ENCODE measurements at places on chromosomes 11 and 22.

DNA sequence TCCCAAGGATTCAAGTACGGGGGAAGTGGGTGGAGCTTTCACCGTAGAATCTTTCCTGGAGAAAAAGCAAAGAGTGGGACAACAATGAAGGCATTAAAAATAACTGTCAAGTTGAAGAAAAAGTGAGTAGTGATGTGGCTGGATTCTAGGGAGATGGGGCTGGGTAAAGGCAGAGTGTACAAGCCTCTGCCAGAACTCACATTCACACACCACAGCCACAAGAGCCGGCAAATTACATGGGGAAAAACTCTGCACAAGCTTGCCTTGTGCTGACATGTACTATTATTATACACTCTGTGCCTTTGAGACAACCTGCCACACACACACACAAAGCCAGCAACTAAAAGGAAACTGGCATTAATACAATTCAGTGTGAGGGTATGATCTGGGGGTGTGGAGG lies 182.6 kb downstream of the LARGE1 start:
- DNase-seq: no peak

DNA sequence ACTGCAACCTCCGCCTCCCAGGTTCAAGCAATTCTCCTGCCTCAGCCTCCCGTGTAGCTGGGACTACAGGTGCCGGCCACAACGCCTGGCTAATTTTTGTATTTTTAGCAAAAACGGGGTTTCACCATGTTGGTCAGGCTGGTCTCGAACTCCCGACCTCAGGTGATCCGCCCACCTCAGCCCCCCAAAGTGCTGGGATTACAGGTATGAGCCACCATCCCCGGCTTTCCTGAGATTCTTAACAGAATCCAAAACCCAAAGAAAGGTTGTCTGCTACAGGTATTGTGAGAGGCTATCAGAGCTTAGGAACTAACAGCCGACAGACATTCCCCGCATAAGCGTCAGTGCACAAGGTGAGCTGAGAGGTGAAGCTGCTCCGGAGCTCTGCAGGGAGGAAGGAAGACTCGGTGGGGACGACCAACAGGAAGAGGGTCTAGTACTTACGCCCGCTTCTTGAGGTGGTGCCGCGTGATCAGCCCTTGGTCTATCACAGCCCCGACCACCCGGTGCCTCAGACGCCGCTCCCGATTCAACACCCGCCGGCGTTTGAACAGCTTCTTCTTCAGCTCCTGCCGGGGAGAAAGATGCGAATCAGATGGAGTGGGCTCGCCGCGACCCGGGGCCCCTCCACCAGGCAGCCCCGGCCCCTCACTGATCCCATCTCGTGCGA lies 470 bp downstream of the C11orf98 start:
- DNase-seq: no peak

GRCh38 chr22:48699511-48699910 lies 1128.2 kb downstream of the BRD1 start:
- DNase-seq: no peak

DNA sequence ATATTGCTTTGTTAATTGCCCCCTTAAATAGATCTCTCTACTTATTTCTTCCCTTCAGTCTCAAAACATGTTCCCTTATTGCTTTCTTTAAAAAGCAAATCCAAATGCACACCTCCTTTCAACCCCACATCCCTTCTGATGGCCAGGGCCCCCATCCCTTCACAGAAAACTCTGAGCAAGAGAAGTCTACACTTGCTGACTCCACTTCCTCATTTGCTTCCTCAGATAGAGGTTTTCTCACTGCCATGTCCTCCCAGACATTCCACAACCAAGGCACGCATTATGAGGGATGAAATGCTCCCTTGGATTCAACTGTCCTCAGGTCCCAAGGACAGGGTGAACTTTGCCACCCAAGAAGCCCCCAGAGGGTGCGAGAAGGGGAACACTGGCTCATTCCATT lies 43.1 kb downstream of the CSNK2A3 start:
- DNase-seq: no peak

DNA sequence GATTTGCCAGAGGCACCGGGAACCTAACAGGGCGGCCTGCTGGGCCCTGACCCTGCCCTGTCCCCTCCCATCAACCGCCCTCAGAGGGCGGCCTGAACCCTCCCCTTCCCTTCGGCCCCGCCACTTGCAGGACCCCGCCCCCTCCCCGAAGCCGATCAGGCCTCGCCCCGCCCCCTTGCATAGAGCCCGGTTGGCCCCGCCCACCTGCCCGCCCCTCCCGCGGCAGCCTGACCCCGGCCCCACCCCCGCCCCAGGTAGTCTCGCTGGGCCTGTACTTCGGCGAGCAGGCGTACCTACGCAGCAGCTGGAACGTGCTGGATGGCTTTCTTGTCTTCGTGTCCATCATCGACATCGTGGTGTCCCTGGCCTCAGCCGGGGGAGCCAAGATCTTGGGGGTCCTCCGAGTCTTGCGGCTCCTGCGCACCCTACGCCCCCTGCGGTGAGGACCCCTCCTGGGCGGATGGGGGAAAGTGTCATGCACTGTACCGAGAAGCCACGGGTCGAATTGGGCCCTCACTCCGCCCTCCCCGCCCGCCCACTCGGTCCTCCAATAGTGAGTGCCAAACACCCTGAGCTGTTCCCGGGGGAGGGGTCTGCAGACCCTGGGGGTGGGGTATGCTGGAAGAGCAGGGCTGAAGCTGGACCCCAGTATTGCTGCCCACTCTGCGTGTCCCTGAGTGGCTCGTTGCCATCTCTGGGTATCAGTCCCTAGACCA lies 94.1 kb downstream of the CACNA1I start:
- DNase-seq: no peak

DNA sequence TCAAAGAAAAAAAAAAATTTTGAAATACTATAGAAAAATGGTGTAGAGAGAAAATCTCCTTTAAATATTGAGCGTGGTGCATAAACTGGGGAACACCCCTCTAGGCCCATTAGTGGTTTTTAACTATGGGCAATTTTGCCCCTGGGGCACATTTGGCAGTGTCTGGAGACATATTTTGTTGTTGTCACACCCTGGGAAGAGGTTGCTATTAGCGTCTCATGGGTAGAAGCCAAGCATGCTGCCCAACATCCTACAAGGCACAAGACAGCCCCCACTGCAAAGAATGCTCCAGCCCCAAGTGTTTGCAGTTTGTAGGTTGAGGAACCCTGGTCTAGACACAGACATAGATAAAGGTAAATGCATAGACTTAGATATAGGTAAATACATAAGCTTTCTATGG lies 92.6 kb downstream of the KIAA1671 start:
- no peak for DNase-seq

GRCh38 chr11:91997226-91997625 lies 227.4 kb upstream of the FAT3 start:
- no peak for DNase-seq

- no peak for DNase-seq
Observed at GRCh38 chr11:57410287-57410686, 16.6 kb downstream of the SLC43A3 start.

- DNase-seq: no peak
Observed at GRCh38 chr22:33477120-33478111, 419.2 kb upstream of the SYN3 start.

- DNase-seq: no peak
Observed at GRCh38 chr22:37440875-37441274, 13.6 kb upstream of the ELFN2 start.

- no peak for DNase-seq
Observed at GRCh38 chr11:37370817-37371216, 772.8 kb upstream of the RAG2 start.

GRCh38 chr11:79232346-79232745 lies 208.5 kb downstream of the TENM4 start:
- DNase-seq: no peak

DNA sequence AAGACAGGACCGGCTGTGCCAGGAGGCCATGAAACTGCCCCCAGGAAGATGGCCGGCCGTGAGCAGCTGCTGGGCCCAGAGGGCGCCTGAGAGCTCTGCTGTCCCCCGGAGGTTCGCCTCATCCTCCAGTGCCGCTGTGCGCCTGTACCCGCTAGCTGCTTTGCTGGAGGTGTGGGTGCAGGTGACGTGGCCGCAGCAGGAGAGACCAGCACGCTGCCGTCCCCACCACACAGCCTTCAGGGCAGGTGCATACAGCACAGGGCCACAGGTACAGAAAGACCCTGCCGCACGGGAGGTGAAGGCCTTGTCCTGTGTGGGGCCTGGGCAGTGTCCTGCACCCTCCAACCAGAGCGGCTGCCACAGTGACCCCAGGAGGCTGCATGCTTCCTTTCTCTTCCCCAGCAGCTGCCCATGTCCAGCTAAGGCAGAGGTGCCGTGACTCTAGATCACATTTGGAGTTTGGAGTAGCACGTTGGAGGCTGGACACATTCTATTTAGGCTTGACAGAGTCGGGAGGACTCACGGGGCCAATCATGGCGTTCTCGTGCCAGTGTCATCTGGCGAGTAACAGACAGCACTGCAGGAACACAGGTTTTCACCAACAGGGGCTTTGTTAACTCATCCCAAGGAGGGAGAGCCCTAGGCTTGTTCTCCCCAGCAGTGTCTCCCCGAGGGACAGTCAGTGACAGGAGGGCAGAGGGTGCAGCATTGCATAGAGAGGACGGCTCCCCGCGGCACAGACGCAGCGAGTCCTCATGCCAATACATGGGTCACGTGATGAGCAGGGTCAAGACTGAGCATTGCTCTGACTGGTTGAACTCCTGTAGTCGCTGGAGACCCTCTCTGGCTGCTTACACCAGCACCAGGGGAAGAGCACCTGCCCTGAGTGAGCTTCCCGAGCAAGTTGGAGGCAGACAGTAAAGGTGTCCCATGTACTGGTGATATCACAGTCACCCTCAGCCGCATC lies 18.7 kb upstream of the PANX2 start:
- DNase-seq: no peak

DNA sequence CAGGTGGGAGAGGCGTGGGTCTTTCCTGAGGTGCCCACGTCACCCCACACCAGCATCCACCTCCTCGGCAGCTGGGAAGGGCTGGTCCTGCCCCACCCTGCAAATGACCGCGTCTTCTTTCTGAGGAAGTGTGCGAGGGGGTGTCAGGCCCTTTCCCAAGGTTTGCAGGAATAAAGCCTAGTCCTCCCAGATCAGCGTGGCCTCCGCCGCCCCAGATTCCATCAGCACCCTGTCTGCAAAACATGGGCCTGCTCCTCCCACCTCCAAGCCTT lies 14.4 kb upstream of the SLC39A13 start:
- DNase-seq: no peak

DNA sequence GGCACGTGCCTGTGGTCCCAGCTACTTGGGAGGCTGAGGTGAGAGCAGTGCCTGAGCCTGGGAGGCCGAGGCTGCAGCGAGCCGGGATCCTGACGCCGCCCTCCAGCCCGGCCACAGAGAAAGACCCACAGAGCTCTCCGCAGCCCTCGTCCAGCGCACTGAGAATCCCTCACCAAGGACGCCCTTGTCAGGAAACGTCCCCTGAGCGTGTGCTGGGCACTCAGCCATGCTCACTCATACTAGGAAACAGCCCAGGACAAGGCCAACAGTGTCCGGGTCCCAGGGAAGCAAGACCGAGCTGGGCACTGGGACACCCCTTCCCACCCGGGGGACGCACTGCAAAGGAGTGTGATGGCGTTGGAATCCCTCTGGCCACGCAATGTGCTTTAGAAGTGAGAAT lies 14.5 kb downstream of the DEAF1 start:
- DNase-seq: no peak

GRCh38 chr11:115874843-115875242 lies 370.6 kb upstream of the CADM1 start:
- no peak for DNase-seq

DNA sequence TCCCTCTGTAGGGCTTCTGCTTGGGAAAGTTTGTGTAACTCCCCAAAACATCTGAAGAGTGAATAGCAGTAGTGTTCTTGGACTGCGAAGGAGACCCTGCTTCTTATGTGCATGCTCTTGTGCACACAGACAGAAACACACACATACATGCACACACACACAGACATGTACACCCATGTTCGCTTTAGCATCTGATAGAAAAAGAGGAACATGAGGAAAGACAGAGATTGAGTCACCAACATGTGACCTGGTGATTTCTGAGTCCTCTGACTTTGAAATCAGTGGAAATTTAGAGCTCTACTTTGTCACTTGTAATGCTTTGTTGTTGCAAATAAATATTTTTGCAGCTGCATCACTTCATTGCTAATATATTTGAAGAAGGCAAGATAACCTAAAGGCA lies 23.8 kb downstream of the CD44 start:
- no peak for DNase-seq

GRCh38 chr11:125892071-125892470 lies 4.6 kb downstream of the HYLS1 start:
- no peak for DNase-seq

GRCh38 chr11:12087075-12088004 lies 23.1 kb upstream of the MICAL2 start:
- DNase-seq: no peak

DNA sequence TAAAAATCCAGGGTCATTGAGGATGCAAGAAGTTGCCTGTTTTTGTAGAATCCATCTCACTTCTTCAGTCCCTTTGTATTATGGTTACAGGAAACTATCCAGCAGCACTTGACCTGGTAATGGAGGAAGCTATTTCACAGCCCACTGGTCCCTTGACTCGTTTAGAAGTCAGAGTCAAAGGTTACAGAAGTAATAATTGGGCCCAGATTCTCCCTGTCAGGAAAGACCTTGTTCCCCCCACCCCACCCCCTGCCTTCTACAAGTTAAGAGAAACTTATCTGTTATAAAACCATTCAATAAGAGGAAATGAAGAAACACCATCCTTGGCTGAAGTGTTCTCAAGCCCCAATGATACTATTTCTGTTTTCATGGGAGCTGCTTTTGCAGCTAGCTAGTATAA lies 65.8 kb downstream of the CSTPP1 start:
- DNase-seq: no peak

- no peak for DNase-seq
Observed at GRCh38 chr11:82406611-82407010, 327.1 kb downstream of the FAM181B start.

DNA sequence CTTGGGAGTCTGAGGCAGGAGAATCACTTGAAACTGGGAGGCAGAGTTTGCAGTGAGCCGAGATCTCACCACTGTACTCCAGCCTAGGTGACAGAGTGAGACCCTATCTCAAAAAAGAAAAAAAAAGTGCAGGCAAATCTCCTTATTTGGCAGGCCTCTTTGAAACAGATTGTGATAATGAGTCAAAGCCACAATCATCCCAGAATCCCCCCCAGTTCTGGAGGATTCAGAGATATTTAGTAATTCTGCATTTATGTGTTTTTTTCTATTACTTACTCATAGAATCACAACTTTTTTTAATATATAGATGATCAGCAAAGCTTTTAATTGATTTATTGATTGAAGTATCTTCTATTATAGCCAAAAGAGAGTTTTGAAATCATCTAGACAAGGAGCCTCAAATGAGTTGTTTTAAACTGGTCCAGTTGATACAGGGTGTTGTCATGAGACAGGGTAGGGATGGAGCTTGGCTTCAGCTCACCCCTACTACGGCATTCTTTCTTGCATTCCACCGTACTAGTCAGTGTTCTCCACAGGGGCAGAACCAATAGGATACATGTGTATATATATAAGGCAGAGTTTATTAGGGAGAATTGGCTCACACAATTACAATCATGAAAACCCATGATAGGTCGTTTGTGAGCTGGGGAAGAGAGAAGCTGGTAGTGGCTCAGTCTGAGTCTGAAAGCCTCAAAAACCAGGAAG lies 39.3 kb upstream of the SORL1 start:
- no peak for DNase-seq

- no peak for DNase-seq
Observed at GRCh38 chr11:2096919-2097301, 42.3 kb downstream of the IGF2 start.

- DNase-seq: no peak
Observed at GRCh38 chr22:34608540-34609115, 457.3 kb upstream of the ISX start.
